Breast epithelium (tissue), 4 donors: ENCODE measurements at places on chromosomes 3 and 15. TPM values are rescaled to one million over a fixed set of nuclear protein-coding genes. Genes with fewer than 3 reads are reported as not detected.

TMCO5A gene
- total RNA-seq, result not detected

SPTBN5 gene
- total RNA-seq, result 0.16 TPM

STAG1 gene
- 54.4 TPM for total RNA-seq

RTP1 gene
- not detected for total RNA-seq

CTXN2 gene
- not detected for total RNA-seq

P2RY1 gene
- 0.98 TPM for total RNA-seq

THSD4 gene
- 58.7 TPM for total RNA-seq

RPN1 gene
- total RNA-seq, result 237 TPM

DNA sequence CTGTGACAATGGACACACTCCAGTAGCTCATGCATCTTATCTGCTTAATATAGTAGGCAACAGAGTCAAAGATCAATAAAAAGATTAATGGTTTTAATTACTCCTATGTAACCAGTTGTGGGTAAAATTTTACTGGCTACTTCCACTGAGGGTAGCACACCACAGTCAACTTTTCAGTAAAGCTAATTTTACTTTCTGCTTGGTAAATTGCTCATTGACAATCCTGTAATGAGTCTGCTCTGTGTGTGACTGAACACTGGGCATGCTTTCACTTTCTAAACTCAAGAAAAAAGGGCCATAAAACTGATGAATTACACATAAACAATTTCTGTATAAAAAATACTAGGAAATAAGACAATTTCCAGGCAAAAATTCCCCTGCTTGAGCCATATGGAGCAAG lies 838.3 kb downstream of the VGLL3 start:
- DNase-seq, result no peak

DNA sequence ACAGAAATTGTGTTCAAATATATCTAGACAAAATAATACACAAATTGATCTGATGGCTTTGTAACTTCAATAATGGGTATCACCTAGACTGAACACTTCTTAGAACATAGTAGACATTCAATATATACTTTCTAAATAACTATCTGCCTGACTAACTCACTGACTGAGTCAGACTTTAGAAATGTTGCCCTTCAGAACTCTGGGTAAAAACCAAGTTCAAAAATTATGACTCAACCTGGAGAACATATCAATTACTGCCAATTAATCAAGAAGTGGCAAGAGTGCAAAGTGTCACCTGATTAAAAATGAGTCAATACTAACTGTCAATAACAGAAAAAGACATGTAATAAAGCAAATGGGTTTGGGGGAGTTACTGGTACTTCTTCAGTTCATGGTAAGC lies 144.6 kb upstream of the TMCO5A start:
- DNase-seq, result no peak

DNA sequence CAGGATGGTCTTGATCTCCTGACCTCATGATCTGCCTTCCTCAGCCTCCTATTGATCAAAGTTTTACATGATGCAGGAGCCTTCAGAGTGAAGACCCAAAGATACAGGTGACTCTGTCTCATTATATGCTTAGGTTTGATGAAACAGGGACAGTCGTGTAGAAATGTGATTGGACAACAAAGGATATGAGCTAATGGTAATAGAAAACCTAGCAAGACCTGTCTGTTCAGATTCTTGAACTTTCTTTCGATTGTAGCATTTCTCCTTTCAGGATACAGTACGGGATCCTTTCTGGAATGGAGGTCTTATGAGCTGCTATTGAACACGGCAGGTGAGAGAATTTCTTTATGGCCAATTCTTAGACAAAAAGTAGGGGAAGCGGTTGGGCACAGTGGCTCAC lies at the start of gene ACKR2:
Gene ACKR2 (plus strand): TSS at position 244 of the 400 bp plus-strand sequence. CDS start 55,058 bp downstream, outside the sequence.
- no peak for DNase-seq

GRCh38 chr15:90876512-90877170 lies 7.7 kb upstream of the FES start:
- DNase-seq, result no peak

GRCh38 chr15:40878785-40879184 lies 4.8 kb upstream of the RHOV start:
- no peak for DNase-seq

DNA sequence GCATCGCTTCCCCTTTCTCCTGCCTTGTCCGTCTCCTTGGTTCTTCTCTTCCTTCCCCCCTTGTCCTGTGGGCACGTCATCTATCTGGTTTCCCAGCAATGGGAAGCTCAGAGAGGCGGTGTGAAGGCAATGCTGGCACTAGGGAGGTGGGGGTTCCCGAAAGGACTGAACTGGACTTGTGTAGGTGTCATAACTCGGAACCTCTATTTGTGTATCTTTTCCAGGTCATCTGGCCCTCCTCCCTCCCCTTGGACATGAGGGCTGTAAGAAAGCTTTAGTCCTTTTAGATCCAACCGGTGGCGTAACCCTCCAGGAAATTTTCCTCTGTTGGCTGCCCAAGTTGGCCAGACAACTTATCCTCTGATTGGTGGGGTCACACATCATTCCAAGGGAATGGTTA lies 231.5 kb upstream of the TLE3 start:
- no peak for DNase-seq

- no peak for DNase-seq
These were observed 1138.3 kb downstream of the ROBO2 start for GRCh38 chr3:78178209-78178608.

DNA sequence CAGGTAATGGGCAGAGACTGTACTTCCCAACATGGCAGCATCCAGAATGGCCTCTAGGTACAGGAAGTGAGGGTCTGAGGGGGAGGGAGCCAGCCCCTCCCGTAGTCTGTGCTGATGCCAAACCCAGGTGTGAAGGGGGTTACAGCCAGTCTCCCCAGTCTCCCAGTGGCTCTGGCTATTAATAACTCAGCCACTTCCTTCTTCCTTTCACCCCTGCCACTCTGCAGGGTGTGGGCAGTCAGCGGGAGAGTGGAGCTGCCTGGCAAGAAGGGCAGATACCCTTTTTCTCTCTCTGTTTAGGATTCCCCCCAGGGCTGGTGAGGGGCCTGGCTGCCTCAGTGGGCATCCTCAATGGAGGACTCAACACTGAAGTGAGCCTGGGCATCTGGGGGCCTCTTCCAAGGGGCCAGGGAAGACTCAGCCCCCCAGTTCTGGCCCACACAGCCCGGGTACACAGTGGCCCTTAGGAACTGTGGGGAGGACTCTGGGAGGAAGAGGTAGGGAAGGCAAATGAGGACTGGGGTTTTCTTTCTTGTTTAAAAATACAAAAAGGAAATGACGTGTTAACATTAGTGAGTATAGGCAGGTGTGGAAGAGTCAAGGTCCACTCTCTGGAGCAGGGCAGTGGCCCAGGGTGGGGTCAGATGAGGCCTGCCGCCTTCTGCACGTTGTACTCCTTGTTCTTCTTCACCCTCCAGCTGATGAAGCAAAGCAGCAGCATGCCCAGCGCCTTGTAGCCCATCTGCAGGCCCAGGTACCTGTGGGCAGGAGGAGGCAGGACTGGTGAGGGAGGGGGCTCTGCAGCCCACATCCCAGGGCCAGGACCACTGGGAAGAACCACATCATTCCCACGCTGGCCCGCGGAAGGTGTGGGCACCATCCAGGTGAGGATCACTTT lies 38.6 kb upstream of the RAB6B start:
- DNase-seq, result no peak

- DNase-seq, result peak; percentile 23
These were observed 24.9 kb upstream of the THRB start for GRCh38 chr3:24519368-24520100.

DNA sequence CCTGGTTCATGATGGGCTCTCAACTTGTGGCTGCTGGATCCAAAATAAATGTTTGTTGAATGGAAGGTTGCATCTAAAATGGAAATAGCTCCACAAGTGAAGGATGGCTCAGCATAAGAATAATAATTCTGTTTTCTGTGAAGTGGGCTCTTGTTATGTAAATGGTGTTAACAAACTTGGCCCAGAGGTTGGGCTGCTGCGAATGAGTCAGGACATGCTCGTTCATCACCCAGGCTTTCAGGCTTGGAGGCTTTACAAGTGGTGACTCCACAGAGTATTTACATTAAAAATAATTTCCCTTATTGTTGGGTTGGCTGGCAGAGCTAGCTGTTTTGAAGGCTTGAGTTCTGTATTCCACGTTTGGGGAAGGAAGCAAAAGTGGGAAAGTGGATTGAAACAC lies 60.5 kb downstream of the ITGB5 start:
- no peak for DNase-seq

DNA sequence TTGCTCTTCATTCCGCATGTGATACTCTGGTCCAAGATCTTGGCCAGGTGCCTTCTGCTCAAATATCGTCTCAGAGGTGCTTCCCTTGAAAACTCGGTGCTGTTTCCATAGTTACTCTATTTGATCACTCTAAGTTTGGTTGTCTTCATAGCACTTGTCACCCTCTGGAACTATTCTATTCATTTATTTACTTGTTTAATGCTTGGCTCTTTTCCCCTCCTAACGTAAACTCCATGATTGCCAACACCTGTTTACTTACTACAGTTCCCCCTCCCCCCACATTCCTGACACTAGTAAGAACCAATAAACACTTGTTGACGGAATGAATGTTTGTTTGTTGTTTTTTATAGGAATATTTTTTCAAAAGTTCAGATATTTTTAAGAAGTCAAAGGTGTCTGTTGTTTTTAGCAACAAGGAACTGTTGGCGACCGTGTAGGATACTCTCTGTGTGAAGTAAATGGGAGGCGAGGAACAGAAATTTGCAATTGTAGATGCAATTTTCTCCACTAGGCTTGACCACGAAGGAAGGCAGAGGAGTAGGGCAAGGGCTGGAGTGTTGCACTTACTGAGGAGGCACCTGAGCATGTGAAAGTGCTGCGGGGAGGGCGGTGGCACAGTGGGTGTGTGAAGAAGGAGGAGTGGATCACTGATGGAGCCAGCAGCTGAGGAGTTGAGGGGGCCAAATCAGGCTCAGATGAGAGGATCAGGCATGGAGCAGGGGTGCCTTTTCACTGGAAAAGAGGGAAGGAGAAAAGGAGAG lies 48.4 kb downstream of the MOBP start:
- no peak for DNase-seq

DNA sequence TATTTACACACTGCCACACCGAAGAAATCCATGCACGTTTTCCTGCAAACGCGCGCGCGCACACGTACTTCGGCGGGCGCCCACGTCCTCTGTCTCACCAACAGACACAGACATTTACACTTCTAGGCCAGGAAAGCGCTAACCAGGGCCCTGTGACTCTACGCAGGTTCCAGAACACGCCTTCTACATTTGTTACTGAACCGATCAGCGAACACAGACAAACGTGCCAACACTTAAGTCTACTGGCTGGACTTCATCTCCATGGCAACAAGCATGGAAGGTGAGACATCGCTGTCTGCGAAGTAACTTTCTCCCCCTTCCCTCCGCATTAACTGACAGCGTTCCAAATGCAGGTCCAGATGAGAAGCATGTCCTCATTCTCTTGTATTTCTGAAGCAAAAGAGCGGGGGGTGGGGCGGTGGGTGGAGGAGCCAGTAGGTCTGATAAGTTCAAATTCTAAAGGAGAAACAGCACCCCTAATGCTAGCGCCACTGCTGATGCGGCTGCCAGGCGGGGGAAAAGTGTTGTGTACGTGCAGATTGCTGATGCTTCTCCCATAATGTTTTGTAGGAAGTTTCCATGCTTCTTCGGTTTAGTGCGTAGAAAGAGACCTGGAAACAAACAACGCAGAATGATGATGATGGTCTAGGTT lies at the start of gene CTXN2:
Gene CTXN2 (plus strand): TSS at position 92 of the 652 bp plus-strand sequence. CDS start 9,636 bp downstream, outside the sequence.
- no peak for DNase-seq

DNA sequence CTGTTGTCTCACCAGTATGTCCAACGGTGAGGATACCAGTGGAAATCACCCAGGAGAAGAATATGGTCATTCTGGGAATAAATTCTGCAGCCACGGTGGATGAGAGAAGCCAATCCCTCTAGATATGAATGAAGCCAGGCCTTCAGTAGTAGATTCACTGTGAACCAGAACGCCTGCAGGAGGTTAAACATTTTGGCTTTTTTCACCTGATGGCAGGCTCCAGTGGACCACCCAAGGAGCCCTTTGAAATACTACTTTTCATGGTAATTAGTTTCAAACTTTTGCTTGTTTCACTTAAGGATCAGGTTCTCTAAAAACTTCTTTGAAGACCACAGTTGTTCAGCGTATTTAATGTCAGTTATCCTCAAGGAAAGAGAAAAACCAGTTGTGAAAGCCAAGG lies 353.4 kb downstream of the RORA start:
- no peak for DNase-seq

- DNase-seq, result no peak
These were observed 515.5 kb downstream of the CADM2 start for GRCh38 chr3:85474241-85474640.

DNA sequence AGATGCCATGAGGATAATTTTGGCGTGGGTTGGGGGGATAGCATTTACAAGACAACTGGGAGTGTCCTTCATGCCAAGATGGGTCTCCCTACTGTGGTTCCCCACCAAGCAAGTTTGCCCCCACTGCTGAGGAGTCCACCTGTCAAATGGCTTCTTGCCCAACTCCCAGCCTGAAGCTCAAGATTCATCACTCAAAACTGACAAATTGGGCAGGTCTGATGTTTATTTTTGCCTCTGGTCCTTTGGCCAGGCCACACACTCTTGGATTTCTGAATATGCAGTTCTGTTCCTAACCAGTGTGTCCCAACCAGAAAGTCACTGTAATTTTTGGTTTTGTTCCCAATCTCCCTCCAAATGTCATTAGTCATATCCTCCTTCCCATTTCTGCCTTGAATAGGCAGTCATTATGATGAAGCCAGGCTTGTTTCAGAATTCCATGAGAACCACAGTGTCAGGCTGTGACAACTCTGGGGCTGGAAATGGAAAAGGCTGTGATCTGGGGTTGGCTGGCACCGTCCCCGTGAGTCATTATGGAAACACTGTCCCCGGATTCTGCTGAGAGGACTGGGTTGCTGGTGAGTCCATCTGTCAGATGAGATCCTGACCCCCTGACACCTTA lies 29.3 kb upstream of the MEF2A start:
- DNase-seq, result peak; percentile 70

GRCh38 chr3:64621726-64622395 lies 65.9 kb downstream of the ADAMTS9 start:
- DNase-seq, result no peak

DNA sequence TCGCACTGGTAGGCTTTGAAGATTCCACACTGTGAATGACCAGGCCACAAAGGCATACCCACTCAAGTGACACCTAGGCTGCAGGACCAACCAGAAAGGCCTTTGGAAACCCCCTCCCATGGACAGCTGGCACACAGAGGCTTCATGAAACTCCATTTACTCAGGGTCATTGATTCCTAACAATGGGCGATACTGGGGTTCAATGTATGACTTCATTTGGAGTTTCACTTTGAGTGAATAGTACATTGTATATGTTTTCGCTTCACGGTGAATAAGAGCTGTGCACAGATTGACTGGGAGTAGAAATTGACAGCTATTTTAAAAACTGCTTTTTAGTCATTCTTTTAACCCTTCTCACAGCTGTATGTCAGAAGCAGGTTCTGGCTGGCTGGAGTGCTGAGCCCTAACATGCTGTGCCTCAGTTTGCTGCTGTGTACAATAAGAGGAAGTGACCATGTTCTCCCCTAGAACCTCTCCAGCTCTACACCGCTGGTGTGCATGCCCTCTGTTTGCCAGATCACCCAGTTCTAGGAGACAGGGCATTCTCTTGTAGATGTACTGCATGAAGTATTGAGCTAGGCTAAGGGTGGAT lies 15.4 kb upstream of the CX3CR1 start:
- DNase-seq, result no peak

- DNase-seq, result no peak
These were observed 139.9 kb downstream of the SRGAP3 start for GRCh38 chr3:9109568-9109914.

- DNase-seq, result no peak
These were observed 45.5 kb downstream of the UBE2E2 start for GRCh38 chr3:23248594-23249131.
